ENCODE measurements at places on chromosomes 13 and 19. TPM values are rescaled to one million over a fixed set of nuclear protein-coding genes. Genes with fewer than 3 reads are reported as not detected.

Gene RNF6
- 44.6 TPM for total RNA-seq

Gene NCAN
- total RNA-seq = 47.2 TPM

Gene CCL25
- not detected for total RNA-seq

Gene GPC6
- 27.0 TPM for total RNA-seq

Gene B3GNT8
- 1.2 TPM for total RNA-seq

Gene RNF113B
- total RNA-seq = 6.5 TPM

Gene OXGR1
- not detected for total RNA-seq

Gene CRLF1
- 1.5 TPM for total RNA-seq

Gene KANK2
- 49.2 TPM for total RNA-seq

Gene SHISA7
- total RNA-seq = 0.42 TPM

Gene LRP3
- 30.4 TPM for total RNA-seq

Gene CGB1
- total RNA-seq = not detected

Gene CNN1
- total RNA-seq = 2.8 TPM

Gene LGALS7
- not detected for total RNA-seq

Gene SYT3
- 5.8 TPM for total RNA-seq

Gene FXYD1
- 3.3 TPM for total RNA-seq

Gene ASF1B
- 0.54 TPM for total RNA-seq

Gene ZNF600
- total RNA-seq = 1.3 TPM

Gene CLEC17A
- not detected for total RNA-seq

Gene GJB6
- total RNA-seq = 0.25 TPM

Gene PLPP2
- 5.0 TPM for total RNA-seq

Gene COX7A1
- total RNA-seq = not detected

Gene EBI3
- not detected for total RNA-seq

Gene PABPC3
- 0.52 TPM for total RNA-seq
